ENCODE measurements at places on chromosomes 2 and 18. TPM values are rescaled to one million over a fixed set of nuclear protein-coding genes. Genes with fewer than 3 reads are reported as not detected.

DNA sequence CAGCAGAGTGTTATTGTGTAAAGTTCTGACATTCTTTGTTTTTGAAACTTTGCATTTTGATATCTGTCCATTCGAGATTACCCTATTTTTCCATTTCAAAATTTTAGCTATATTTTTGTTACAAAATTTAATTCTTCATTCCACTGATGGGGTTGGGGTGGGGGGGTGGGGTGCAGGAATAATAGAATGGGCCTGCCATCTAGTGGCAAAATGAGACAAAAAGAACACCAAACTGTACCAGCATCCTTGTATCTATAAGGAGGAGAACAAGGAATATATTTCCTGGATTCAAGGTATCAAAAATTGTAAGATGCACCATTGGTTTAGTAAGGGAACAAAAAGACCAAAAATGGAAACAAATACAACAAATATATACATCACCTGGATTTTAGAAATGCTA, 27.9 kb upstream of the TTR start:
- no peak overlapping the region for H3K27ac ChIP-seq
- H3K4me1 ChIP-seq, result no peaks in the 10 kb centered on the region
- H3K4me3 ChIP-seq, result no peak overlapping the region
- H3K36me3 ChIP-seq, result no peaks in the 10 kb centered on the region
- DNase-seq, result no peak
- no peaks in the 10 kb centered on the region for H3K27me3 ChIP-seq

- H3K36me3 ChIP-seq, result peaks cover 4% of the 10 kb centered on the region
- peaks cover 83% of the 10 kb centered on the region for H3K4me1 ChIP-seq
- H3K27me3 ChIP-seq, result no peaks in the 10 kb centered on the region
- peak overlapping the region; percentile 86 for H3K27ac ChIP-seq
- DNase-seq, result peak; percentile 78
- peak overlapping the region; percentile 85 for H3K4me3 ChIP-seq
Measured at GRCh38 chr2:65030476-65031332, 25.5 kb upstream of the CEP68 start.

- no peaks in the 10 kb centered on the region for H3K27me3 ChIP-seq
- peak overlapping the region; percentile 37 for H3K27ac ChIP-seq
- no peak for DNase-seq
- no peak overlapping the region for H3K4me3 ChIP-seq
Measured at GRCh38 chr2:30267161-30267975, 36.0 kb downstream of the LBH start.

- no peaks in the 10 kb centered on the region for H3K4me1 ChIP-seq
- H3K36me3 ChIP-seq, result no peaks in the 10 kb centered on the region
- H3K4me3 ChIP-seq, result no peak overlapping the region
- DNase-seq, result no peak
- H3K27ac ChIP-seq, result no peak overlapping the region
- no peaks in the 10 kb centered on the region for H3K27me3 ChIP-seq
Measured at GRCh38 chr2:51297488-51297887, 265.6 kb upstream of the NRXN1 start.

The VWC2L gene
- polyA plus RNA-seq, result not detected

- H3K36me3 ChIP-seq, result no peaks in the 10 kb centered on the region
- H3K27me3 ChIP-seq, result no peaks in the 10 kb centered on the region
- H3K4me1 ChIP-seq, result no peaks in the 10 kb centered on the region
Measured at GRCh38 chr2:201559067-201559710, 84.1 kb downstream of the TMEM237 start.

- no peak overlapping the region for H3K27ac ChIP-seq
- no peaks in the 10 kb centered on the region for H3K36me3 ChIP-seq
- no peaks in the 10 kb centered on the region for H3K4me1 ChIP-seq
- no peak overlapping the region for H3K4me3 ChIP-seq
Measured at GRCh38 chr2:237440819-237441281, 26.9 kb upstream of the COL6A3 start.

The POMC gene
- polyA plus RNA-seq, result 10.9 TPM

The RNPEPL1 gene
- 15.6 TPM for polyA plus RNA-seq

The HOXD4 gene
- polyA plus RNA-seq, result not detected

- DNase-seq, result no peak
- H3K27me3 ChIP-seq, result no peaks in the 10 kb centered on the region
- no peaks in the 10 kb centered on the region for H3K4me1 ChIP-seq
- no peak overlapping the region for H3K4me3 ChIP-seq
Measured at GRCh38 chr2:74999468-74999867, 41.0 kb downstream of the POLE4 start.

The ABCA12 gene
- not detected for polyA plus RNA-seq
